Activated CD4-positive, alpha-beta memory T cell treated with anti-CD3 and anti-CD28 coated beads, Interleukin-2, amount 10 ng/mL, durations not matched to agents 7 days and 5 days (primary cell): ENCODE measurements at places on chromosomes 3 and 15. TPM values are rescaled to one million over a fixed set of nuclear protein-coding genes. Genes with fewer than 3 reads are reported as not detected.

P2RY13 gene
- total RNA-seq, result not detected

- DNase-seq, result no peak
Measured at GRCh38 chr3:102090721-102091045, 241.4 kb downstream of the NFKBIZ start.

GRCh38 chr3:55244247-55244646 is 242.9 kb downstream of the WNT5A start:
- DNase-seq, result no peak

GOLGA8T gene
- total RNA-seq, result not detected

GPR160 gene
- total RNA-seq, result 13.8 TPM

ITIH1 gene
- not detected for total RNA-seq

SCN11A gene
- not detected for total RNA-seq

CCRL2 gene
- total RNA-seq, result 6.2 TPM

DNA sequence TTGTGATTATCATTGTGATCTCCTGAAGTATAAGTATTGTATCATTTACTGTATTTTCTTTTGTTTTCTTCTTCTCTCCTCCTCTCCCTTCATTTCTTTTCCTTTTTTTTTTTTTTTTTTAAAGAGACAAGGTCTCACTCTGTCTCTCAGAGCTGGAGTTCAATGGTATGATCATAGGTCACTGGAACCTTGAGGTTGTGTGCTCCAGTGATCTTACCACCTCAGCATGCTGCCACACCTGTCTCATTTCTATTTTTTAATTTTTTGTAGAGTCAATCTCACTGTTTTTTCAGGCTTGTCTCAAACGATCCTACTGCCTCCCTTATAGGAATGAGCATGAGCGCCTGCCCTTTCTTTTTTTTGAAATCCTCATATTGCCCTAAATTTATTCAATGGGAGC is 23.4 kb downstream of the NMD3 start:
- DNase-seq, result no peak

HYKK gene
- 2.4 TPM for total RNA-seq

DNA sequence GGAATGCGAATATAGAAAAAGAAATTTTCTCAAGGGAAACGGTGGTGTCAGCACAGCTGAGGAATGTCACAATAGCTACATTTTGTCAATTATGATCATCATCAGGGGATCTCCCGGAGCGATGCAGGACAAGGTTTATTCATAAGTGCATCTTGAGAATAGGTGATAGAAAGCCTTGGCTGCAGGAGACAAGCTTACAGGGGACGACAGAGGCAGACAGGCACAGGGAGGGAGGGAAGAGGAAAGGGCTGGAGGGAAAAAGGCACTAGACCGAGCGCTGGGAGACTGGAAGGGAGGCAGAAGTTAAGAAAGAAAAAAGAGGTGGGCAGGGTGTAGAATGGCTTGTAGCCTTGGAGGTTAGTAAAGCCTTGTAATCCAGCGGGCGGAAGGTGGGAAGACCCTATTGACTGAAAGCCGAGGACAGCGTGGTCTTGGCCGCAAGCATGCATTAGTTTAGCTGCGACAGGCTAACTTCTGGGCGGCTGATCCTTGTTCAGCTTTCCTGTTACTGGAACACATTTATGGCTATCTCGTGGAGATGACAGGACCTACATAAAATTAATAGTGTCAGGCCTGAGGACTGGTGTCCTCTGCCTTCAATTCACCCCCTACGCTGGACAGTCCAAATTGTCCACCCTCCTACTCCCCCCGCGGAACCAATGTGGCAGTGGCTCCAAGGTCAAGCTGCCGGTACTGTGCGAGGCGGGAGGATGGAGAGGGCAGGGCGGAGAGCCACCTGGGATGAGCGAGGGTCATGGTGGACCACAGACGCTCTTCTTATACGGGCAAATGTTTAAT is 1.4 kb upstream of the NECTIN3 start:
- DNase-seq, result no peak

GOLGA6D gene
- total RNA-seq, result not detected

MNS1 gene
- not detected for total RNA-seq

DNA sequence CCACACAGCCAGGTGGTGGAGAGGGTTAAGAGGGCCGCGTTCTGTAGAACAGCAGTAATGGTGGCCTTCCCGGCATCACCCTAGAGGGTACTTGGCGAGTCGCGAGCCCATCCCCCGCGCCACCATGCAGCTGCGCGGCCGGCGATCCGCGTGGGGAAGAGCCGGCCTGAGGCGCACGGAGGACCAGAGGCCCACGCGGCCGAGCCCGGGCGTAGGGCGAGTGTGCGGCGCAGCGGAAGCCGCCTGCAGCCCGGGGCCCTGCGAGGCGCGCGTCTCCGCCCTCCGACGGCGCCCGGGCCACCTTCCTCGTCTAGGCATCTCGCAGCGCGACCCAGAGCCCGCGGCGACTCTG is 423 bp downstream of the TKT start:
- peak; percentile 56 for DNase-seq

- DNase-seq, result no peak
Measured at GRCh38 chr3:58434990-58435389, 1.4 kb upstream of the PDHB start.

DNA sequence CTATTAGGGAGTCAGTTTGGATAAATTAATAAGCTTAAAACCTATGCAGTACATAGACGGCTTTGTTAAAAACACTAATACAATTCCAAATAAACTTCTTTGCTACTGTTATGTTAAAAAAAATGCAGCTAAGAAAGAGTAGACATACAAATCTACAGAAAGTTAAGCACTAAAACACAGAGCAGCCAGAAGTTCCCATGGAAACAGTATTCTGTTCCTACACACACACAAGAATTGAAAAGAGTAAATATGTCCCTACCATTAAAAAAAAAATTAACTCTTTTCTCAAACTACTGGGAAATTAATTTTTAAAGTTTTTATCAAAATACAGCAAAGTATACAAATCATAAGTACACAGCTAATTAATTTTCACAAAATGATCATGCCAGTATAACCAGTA is 71.6 kb downstream of the CLASP2 start:
- DNase-seq, result no peak
